Suppressor macrophage treated with lipopolysaccharide for 4 hours (primary cell): ENCODE measurements at places on chromosomes 11 and 22.
A peak's percentile ranks its signal among the peaks of the same experiment; 100 is the strongest.

GRCh38 chr11:63599211-63600122, 14.8 kb downstream of the PLAAT3 start:
- DNase-seq: no peak

DNA sequence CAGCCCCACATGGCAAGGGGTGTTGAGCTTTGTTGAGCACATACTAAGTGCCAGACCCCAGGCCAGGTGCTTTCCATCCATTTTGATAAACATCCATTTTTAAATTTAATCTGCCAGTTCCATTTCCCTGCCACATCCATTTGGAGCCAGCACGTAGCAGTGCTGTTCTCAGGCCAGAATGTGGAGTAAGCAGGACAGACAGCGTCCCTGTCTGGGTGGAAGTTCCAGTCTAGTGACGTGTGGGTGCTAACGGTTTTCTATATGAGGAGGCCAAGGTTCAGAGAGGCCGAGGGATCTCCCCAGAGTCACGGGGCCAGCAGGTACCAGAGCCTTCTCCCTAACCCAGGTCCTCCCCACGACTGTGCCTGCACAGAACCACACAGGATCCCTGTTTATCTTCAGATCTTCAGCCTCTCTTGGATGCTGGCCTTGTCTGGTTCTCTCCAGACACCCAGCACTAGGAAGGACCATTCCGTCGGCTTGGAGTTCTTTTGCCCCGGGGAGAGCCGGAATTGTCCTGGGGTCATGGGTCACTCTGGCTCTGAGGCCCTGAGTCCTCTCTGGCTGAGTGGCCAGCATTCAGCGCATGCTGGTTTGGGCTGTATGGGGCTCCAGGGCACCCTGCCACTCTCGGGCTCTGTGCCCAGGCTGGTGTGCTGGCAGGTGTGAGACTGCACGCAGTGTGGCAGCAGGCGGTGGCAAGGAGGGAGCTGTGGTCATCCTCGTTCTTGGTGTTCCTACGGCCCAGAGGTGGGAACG, 63.6 kb upstream of the PPARA start:
- DNase-seq: no peak

- no peak for DNase-seq
Observed at GRCh38 chr22:44578516-44579230, 80.6 kb upstream of the RTL6 start.

GRCh38 chr11:129382583-129382982, 6.9 kb downstream of the BARX2 start:
- no peak for DNase-seq

DNA sequence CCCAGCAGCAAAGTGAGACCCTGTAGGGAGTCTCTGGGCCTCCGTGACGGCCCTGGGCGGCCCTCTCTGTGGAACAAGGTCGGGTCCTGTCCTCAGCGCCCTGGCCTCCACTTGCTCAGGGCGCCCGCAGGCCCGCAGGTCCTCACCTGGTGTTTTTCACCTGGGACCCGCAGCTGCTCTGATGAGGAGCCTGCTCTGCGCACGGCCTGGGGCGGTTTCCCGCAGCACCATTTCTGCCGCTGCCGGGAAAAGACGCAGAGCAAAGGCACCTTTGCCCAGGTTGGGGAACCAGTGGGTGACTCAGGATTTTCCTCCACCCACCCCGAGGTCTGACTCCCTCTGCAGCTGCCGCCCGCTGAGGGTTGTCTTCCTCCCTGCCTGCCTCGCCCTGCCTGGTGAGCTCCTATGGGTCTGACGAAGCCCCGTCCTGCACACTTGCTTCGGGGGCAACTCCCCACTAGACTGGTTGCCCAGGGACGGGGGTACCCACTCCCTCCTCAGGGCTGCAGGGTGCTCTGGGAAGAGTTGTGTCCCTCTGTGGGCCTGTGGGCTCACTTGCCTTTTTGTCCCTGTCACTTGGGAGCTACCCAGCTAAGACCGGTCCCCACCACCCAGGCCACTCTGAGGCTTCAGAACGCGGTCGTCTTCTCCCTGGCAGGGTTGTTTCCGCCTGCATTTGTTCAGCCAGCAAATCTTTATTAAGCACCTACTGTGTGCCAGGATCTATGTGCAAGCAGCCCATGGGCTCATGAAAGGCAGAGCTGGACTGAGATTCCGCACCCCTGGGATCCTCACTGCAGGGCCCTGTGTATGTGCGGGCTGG, 89.5 kb downstream of the KCNQ1 start:
- no peak for DNase-seq

DNA sequence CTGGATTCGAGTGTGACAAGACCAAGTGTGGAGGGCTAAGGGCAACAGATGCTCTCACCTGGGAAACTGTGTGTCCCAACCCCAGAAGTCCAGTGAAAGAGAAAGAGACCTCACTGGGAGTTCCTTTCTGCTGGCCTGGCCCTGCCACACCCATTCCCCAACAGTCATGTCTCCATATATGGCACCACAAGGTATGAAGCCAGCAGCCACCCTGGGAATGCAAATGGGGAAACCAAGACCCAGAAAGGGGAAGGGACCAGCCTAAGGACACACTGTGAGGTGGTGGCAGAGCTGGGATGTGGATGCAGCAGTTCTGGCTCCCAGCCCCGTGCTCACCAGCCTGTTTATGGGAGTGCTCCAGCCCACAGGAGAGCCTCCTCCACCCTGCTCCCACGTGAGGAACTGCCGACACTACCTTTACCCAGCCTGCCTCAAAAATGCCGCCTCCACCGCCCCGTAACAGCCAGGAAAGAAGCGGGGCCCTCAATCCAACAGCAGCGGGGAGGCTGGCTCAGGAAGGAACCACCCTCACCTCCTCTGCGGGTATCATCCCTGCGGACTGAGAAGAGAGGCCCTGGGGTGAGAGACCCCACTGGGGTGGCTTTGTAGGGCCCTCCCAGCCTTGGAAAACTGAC, 12.6 kb downstream of the LMO1 start:
- DNase-seq: no peak

GRCh38 chr11:57405271-57405860, 14.9 kb upstream of the PRG2 start:
- peak; percentile 91 for DNase-seq

DNA sequence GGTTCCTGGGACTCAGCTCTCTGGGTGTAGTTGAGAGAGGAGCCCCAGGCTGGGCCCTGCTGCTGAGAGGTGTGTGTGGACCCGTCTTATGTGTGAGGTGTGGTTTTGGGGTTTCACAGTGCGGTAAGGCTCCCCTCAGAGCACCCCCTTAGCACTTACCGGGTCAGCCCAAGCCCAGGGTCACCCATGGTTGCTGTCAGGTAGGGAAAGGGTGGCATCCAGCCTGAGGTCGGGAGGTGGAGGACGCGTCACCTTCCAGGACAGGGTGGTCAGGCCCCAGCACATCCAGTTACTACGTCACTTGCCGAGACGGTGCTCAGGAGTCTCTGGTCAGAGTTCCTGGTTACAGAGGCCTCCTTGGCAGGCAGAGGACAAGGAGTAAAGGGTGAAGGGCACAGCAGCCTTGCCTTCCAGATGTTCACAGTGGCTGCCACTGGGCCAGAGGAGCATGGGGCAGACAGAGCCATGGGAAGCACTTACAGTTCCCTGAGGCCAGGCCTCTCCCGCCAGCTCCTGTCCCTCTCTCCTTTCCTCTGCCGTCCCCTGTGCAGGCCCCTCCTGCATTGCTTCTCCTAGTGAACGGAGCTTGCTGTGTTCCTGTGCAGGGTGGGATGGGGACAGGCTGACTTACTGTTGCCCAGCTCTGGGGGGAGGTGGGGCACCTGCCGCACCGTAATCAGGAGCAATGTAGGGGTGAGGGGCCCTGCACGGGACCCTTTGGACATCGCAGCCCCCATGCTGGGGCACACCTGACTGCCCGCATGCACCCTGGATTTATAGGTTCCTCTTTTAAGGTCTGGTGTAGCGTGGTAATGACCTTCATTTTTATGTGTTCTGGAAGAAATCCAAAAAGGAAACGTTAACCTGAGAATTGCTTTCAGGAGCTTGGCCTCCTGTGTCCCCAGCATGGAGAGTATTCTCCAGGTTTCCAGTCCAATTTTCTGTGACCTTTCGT, 285.9 kb downstream of the TBC1D22A start:
- no peak for DNase-seq

DNA sequence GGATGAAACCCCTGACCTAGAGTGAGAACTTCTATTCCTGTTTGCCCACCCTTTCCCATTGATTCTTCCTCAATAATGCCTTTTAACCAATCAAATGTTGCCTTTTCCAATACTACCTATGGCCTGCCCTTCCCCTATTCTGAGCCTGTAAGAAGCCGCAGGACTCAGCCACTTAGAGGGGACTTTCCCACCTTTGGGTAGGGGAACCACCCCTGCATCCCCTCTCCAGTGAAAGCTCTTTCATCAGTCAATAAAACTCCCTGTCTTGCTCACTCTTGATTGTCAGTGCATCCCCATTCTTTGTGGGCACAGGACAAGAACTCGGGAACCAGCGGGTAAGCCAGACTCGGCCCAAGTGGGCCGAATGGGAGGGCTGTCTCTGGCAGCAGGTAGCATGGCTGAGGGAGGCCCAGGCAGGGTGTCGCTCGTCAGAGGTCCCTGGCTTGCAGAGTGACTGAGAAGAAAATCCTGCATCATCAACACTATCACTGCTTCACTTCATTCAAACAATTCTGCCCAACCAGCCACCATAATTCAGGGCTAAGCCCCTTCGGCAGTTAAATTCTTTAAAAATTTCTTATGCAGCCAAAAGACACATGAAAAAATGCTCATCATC, 30.4 kb downstream of the LDHAL6A start:
- no peak for DNase-seq

GRCh38 chr11:122248131-122248530, 132.1 kb upstream of the BLID start:
- DNase-seq: no peak

DNA sequence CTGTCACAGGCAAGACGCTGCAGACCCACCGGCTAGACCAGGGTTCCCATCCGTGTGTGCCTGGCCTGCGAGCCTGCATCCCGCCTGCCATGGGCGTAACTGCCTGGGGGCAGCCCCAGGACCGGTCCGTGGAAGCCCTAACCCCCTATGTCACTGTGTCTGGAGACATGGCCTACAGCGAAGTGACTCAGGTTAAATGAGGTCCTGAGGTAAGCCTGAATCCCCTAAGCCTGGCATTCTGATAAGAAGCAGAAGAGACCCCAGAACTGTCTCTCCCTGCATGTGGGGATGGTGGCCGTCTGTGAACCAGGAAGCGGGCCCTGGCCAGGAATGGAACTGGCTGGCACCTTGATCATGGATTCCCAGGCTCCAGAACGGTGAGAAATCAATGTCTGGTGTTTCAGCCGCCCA, 570.1 kb downstream of the BRD1 start:
- no peak for DNase-seq

DNA sequence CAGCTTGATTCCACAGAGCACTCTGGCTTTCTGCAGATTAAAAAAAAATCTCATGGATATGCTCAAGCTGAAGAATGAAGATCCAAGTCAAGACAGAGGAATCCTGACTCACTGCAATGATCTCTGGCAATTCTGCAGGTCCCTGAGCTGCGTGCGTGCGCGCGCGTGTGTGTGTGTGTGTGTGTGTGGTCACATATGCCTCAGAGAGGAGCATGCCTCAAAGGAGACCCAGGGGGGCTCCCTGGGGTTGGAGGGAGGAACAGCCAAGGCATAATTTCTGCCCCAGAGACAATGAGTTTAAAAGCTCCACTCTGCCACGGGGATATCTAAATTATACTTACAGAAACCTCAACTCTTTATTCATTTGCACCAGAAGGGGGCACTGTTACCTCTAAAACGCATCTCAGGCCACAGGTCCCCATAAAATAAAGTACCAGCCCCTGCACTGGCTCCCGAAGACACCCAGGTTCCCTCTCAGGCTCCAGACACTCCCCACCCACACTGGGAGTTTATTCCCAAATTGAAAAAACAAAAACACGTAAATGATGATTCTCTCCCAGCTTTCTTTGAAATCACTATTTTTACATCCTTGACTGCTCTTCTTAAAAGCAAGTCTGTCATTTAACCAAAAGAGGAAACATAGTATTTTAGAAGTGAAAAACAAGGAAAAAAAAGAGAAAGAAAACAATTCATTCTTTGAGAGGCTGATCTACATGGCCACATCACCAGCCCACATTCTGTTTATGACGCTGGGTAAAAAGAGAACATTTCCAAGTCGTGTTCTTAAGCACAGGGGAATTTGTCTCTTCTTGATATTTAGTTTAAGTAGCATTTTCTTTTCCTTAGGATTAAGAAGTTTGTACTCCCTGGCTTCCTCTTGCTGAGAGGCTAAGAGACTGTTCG, 401.0 kb downstream of the LARGE1 start:
- peak; percentile 32 for DNase-seq

DNA sequence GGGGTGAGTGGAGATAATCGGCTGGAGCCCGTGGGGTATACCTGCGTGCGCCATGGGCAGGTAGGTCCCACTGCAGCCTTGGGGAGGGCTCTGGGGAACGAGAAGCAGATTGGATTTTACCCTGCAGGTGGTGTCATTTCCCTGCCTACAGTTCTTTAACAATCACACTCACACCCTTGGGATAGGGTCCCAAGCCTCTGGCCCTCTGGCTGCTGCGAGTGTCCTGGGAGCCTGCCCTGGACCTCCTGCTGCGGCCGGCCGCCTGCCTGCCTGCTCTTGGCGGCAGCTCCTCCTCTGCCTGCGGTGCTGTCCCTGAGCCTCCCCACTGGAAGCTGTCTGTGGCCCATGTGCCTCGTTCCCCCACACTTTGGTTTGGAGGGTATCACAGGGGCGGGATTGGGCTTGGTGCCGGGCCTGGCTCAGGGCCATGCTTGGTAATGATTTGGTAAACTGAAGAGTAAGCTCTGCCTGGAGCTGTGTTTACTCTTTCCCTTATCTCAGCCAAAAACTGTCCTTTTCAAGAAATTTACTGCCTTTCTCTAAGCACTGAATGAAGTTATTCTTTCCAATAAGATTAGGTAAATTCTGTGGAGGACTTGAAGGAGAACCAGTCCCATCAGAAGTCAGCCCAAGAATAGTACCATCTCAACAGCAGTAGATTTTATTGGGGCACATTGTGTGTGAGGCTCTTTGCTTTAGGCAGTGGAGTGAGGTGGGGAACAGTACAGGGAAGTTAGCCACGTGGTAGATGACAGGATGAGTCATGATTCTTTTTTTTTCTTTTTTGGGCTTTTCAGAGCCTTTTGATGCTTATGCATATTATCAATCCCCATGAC, 53.7 kb downstream of the TBC1D22A start:
- peak; percentile 63 for DNase-seq

DNA sequence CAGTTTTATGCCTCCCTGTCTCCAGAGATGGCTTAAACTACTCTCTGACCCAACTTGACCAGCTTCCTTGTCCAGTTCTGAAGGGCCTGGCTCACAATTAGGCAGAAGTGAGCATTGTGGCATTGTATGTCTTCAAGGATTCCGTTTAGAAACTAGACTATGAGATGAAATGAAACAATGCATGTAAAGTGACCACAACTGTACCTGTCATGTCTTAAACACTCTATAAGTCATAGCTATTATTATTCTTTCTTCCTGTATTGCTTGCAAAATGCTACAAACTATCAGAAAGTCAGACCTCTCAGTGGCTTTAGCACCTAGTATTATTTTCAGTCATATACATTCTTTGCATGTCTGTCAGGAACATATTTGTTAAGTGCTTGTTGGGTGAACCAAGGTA, 127.9 kb upstream of the MTMR2 start:
- no peak for DNase-seq

DNA sequence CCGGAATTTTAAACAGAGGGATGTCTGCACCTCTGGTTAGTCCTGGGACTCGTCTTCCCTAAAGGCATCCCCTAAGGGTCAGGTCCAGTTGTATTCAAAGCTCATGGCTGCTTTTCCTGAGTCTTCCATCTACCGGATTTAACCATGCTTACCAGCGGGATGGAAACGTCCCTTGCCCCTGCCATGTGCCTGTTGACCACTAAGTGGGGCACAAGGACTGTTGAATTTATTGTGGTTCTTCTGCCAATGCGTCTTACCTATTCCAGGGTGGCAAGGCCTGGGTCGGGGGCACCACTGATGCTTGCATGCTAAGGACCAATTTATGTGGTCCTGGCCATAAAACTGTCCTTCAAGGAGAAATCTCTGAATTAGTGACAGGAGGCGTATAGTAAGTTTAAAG, 25.6 kb downstream of the ANKRD42 start:
- no peak for DNase-seq
